ENCODE measurements at places on chromosomes 5 and 9. TPM values are rescaled to one million over a fixed set of nuclear protein-coding genes. Genes with fewer than 3 reads are reported as not detected.

Gene SPACA9
- polyA plus RNA-seq, result 4.4 TPM

Gene SLC25A48
- polyA plus RNA-seq, result not detected

Gene VAV2
- 14.9 TPM for polyA plus RNA-seq

Gene CACNA1B
- polyA plus RNA-seq, result 0.01 TPM

Gene ZCCHC7
- polyA plus RNA-seq, result 12.4 TPM

Gene EDIL3
- polyA plus RNA-seq, result 149 TPM

Gene ELAVL2
- 0.02 TPM for polyA plus RNA-seq

Gene SLC36A3
- not detected for polyA plus RNA-seq

Gene TLE1
- 29.3 TPM for polyA plus RNA-seq

Gene TRPM3
- 0.05 TPM for polyA plus RNA-seq

Gene SOX30
- 0.02 TPM for polyA plus RNA-seq

Gene IFNA2
- polyA plus RNA-seq, result not detected

Gene GNA14
- polyA plus RNA-seq, result 0.25 TPM

Gene CAMK2A
- 1.5 TPM for polyA plus RNA-seq

Gene LHX3
- polyA plus RNA-seq, result not detected

Measured in fibroblast of lung (primary cell).